ENCODE measurements at places on chromosomes 5 and 9.

DNA sequence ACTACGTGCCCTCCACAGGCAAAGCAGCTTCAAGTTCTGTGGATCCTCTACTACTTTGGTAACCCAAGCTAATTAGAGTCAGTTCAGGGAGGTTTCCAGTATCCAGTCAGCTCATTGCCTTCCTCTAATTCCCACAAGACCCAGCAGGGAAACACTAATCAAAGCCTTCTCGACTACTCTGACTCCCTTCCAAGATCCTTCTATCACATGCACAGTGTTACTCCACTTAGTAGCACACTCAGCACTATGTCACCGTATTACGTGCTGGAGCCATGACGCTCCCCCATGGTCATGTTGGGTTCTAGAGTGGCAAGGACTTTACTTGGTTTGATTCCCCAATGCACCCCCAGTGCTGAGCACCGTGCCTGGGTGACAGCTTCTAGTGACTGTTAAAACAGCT lies 53.0 kb downstream of the DCP2 start:
- no peak for DNase-seq

GRCh38 chr5:83924171-83924570 lies 203.5 kb upstream of the HAPLN1 start:
- no peak for DNase-seq

GRCh38 chr5:95414451-95414850 lies 23.3 kb downstream of the FAM81B start:
- no peak for DNase-seq

DNA sequence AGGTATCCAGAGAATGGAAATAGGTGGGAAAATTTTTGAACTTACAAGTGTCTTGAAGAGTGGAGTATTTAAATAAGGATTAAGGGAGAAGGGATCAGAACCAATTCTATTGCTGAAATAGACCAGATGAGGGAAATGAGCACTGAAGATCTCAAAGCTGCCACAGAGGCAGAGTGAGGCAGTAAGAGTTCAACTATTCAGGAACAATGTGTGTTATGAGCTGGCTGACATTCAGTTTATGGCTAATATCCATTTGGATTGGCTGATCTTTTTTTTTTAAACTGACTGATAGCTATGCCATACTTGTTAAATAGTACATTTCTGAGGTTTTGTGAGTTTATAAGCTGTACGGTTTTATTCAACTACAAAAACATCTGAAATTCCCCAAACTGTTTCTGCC lies 95.3 kb upstream of the GNA14 start:
- no peak for DNase-seq

DNA sequence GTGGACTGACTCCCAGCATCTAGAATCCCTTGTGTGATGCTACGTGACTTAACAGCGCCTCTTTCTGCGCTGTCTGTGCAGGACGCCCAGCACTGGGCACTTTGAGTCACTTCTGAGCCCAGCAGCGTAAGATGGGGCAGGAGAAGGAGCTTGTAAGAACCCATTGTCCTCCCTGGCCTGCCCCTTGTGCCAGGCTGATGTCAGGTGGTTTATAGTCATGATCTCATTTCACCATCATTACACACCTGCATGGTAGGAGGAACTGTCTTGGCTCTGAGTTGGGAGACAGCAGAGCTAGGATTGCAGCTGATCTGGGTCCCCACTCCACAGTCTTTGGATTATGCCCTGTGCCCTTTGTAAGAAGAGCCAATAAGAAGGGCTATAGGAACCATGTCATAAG lies 12.2 kb downstream of the ERGIC1 start:
- DNase-seq = no peak

DNA sequence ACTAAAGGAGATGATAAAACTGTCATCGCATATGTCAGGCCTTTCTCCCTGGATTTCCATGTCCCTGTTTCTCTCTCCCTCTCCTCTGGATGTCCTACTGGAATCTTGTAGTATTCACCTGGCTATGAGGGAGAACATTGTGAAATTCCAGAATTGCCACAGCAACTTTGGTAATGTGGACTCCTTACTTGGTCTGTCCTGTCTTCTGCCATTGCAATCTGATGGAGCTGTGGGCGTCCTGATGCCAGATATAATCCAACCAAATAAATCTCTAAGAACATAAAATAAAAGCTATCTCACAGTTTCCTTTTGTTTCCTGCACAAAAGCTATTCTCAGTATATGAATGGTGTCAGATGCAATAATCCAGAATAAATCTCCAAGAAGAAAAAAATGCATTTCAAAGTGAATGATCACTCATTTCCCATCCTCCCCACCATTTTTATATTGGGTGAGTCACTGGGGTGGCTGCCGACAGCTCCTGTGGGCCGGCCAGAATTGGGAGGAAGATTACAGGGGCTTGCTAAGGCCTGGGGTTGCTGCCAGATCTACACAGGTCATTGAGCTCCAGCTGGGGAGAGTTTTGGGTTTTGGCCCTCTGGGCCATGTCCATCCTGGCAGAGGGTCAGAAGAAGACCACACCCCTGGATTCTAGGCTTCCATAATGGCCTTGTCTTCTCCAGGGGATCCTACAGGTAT lies 160.7 kb upstream of the PITX1 start:
- DNase-seq = peak; percentile 36

DNA sequence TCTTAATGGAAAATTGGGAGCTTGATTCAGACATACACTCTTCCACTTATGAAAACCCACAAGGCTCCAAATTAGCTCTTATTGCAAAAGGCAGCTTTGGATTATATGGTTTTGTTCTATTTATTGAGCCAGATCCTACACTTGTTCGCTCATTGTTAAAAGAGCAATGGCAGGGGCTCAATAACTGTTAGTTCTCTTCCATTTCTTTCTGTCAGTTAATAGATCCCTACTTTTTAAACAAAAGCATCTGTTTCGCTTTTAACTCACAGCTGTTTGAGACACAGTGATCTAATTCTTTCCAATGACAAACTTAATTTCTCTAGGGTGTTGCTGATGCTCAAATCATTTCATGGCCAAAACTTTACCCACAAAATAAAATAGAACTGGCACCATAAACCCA lies 11.7 kb downstream of the C5 start:
- DNase-seq = no peak

DNA sequence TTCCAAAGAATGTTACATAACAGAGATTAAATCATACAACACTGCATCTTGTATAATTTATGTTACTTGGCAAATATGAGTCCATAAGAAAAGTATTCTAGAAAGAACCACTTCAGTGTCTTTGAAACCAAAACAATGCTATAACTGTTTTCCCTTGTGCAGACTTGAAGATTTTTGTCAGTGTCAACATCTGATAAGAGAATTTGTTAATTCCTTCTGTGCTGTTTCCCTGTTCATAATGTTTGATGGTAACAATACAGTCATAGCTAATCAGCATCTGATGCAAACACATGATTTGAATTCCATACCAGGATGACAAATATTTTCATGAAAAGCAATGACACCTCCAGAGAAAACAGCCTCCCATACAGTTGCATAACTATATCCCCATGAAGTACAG lies 306.8 kb downstream of the SEMA5A start:
- DNase-seq = no peak

DNA sequence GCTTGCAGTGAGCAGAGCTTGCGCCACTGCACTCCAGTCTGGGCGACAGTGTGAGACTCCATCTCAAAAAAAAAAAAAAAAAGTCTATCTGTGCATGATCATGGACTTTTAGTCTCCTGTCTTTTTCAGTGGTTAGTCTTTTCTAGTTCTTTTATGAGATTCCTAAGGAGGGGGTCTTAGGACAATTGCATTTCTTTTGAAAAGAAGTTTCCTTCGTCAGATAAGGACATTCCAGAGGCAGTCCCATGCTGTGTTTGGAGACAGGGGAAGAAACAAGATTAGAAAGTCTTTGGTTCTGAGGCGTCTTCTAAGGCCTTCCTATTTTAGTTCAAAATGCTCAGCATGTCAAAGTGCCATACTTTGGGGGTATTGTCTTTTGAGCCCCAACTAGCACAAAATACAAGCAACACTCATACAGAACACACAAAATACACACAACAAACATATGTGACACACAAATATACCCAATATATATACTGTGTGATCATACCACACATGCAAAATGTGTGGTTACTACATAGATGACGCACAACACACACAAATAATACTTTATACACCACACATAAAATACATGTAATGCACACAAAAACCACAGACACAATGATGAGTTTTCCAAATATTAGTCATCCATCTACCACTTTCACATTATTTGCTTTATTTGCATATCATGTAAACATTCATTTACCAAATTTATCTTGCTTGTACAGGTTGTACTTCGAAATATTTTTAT lies 394.5 kb downstream of the SPATA31D1 start:
- no peak for DNase-seq

DNA sequence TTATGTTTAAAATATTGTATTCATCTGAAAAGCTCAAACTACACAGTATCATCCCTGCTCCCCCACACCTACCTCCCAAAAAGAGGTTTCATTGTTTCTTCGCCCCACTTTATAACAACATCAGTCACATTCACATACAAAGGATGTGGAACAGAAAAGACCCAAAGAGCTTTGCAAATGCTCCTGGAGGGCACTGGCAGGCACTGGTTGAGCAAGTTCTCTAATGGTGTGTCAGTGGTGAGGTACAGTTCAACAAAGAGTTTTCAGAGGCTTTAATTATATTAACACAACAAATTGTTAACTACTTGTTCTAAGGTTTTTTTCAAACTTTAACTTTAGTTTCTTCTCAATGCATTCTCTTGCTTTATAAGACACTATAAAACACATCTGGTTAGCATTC lies 54.1 kb upstream of the ECM2 start:
- DNase-seq = no peak

GRCh38 chr5:80184235-80185023 lies 71.4 kb downstream of the SERINC5 start:
- no peak for DNase-seq

DNA sequence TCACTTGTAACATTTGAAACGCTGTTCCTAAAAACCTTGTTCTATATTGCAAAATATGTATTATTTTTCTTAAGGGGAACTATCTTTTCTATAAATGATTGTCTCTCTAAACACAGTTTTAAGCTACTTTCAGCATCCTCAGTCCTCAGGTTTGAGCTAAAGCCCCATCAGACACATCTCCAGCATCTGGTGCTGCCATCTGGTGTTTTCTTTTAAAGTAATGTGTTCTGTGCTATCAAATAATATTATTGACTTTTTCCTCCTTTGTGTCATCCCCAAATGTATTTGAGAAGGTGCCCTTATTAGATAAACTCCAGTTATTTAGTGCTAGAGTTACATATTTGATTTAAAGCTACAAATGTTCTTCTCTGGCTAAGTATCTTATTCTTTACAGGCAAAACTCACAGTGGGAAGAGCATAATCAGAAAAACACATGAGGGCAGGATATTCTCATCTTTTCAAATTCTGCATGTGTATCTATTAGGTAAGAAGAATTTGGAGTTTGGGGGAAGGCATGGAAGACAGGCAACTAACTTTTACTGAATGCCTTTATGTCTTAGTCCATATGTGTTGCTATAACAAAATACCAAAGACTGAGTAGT lies 27.5 kb downstream of the ZNF474 start:
- DNase-seq = peak; percentile 67

DNA sequence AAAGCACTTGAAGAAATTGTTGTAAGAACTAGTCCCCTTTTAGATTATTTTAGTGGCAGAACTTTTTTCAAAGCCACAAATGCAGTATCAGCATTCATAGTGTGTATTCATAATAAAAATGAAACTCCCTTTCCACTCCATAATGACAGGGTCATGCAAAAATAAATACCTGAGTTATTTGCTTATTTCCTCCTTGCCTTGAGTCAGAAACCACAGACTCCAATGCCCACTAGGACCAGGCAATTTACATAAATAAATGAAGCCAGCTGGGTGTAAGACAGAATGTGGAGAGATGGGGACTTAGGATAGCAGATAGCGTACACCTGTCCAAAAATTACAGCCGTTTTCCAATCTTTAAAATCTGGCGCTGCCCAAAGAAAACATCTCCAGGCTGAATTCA lies 417.8 kb downstream of the TMEM161B start:
- no peak for DNase-seq

- peak; percentile 31 for DNase-seq
Measured at GRCh38 chr5:57889558-57889957, 406.9 kb upstream of the ACTBL2 start.

DNA sequence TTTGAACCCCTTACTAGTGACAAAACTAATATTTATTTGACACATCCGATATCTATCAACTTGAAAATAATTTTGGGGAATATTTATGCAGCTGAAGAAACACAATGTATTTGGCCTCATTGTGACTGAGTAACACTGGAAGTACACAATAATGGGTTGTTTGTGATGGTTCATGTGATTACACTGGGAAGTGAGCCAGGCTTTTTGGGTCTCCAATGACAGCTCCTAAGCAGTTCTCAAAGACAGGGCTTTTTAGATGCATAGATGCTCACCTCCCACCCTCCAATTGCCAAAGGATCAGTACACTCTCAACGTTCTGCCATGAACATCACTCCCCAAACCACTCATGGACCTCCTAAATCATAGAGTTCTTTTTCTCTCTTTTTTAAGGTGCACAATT lies 170.0 kb downstream of the SLC24A2 start:
- DNase-seq = no peak

GRCh38 chr9:4068449-4068848 lies 231.4 kb downstream of the GLIS3 start:
- no peak for DNase-seq

GRCh38 chr5:103027267-103027666 lies 92.7 kb downstream of the GIN1 start:
- DNase-seq = no peak

DNA sequence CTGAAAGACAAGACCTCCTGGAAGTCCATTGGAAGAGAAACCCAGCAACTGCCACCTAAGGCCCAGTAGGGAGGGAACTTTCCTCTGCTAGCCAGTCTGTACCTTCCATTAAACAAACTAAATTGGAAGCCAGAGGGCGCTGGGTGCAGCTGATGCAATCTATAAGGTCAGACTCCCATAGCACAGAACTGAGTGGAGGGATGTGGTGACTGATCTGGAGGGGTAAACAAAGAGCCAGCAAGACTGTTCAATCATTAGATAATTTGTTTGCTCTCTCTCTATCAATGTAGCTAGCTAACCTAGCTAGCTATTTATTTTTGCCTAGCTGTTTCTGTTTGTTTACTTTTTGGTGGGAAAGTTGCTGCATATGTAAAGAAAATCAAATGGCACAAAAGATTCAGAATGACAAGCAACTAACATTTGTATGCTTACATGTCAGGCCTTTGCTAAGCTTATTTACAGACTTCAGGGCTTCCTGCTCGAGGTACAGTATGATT lies 291.8 kb upstream of the DAB2 start:
- peak; percentile 59 for DNase-seq

- DNase-seq = no peak
Measured at GRCh38 chr5:115544043-115544435, 536 bp downstream of the FEM1C start.

- no peak for DNase-seq
Measured at GRCh38 chr9:130371196-130371966, 73.4 kb upstream of the ASS1 start.
